ENCODE measurements at places on chromosomes 13 and 19. TPM values are rescaled to one million over a fixed set of nuclear protein-coding genes. Genes with fewer than 3 reads are reported as not detected.

NALCN gene
- total RNA-seq = not detected

- peak overlapping the region; percentile 40 for H3K27ac ChIP-seq
- no peaks in the 10 kb centered on the region for H3K27me3 ChIP-seq
- H3K36me3 ChIP-seq = peaks cover 34% of the 10 kb centered on the region
- peaks cover 61% of the 10 kb centered on the region for H3K4me1 ChIP-seq
- no peak for DNase-seq
Measured at GRCh38 chr13:45364876-45365557, 24.0 kb upstream of the TPT1 start.

GRCh38 chr19:7597689-7598088 lies 2.0 kb downstream of the CAMSAP3 start:
- no peak overlapping the region for H3K4me3 ChIP-seq
- H3K4me1 ChIP-seq = peaks cover 3% of the 10 kb centered on the region
- no peak overlapping the region for H3K27ac ChIP-seq
- no peak for DNase-seq
- no peaks in the 10 kb centered on the region for H3K36me3 ChIP-seq
- peaks cover 42% of the 10 kb centered on the region for H3K27me3 ChIP-seq

GRCh38 chr19:51147663-51148062 lies 5.6 kb downstream of the SIGLEC7 start:
- no peaks in the 10 kb centered on the region for H3K36me3 ChIP-seq
- DNase-seq = peak; percentile 5
- no peak overlapping the region for H3K27ac ChIP-seq
- H3K27me3 ChIP-seq = peaks cover 39% of the 10 kb centered on the region

GRCh38 chr13:110224519-110224918 lies 82.4 kb downstream of the COL4A1 start:
- no peaks in the 10 kb centered on the region for H3K4me1 ChIP-seq
- no peak overlapping the region for H3K27ac ChIP-seq
- H3K36me3 ChIP-seq = no peaks in the 10 kb centered on the region
- DNase-seq = no peak
- peaks cover 6% of the 10 kb centered on the region for H3K27me3 ChIP-seq
